NCI-H82 (cell line): ENCODE measurements at places on chromosomes 6 and 20.

DNA sequence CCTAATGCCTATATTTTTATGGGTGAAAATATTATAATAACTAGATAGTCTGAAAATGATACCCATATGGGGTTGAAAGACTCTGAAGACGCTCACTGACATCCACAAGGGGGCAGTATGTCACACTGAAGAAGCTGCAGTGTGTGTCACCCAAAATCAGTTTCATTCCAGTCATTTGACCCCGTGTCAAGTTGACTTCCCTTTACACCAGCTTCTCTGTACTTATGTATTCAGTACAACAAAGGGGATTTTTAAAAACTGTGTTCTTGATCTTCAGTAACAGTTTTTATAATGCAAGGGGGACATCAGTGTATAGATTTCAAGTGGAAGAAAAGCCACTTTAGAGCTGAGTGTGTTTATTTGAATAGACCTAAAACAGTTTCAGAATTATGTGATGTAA is 19.3 kb downstream of the FAXC start:
- DNase-seq: peak; percentile 69

GRCh38 chr6:111530667-111531066 is 47.6 kb upstream of the REV3L start:
- DNase-seq: peak; percentile 18

DNA sequence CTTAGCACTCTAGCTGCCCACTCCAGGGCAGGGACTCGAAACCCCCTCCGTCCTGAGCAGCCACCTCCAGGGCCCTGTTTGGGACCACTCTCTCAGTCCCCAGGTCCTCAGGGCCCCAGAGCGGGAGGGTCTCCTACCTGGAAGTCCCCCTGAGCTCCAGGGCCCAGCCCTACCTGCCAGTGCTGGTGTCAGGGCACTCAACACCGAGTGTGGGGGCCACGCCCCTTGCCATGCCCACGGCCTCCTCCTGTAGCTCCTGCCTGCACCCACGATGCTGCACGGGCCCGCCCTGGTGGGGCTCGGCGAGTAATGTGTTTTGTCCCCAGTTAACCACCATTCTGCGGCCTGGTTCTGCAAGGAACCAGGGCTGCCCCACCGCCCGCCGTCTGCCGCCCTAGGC is 21.5 kb downstream of the SPDEF start:
- DNase-seq: no peak

- no peak for DNase-seq
Observed at GRCh38 chr20:755941-756340, 12.4 kb downstream of the SLC52A3 start.

DNA sequence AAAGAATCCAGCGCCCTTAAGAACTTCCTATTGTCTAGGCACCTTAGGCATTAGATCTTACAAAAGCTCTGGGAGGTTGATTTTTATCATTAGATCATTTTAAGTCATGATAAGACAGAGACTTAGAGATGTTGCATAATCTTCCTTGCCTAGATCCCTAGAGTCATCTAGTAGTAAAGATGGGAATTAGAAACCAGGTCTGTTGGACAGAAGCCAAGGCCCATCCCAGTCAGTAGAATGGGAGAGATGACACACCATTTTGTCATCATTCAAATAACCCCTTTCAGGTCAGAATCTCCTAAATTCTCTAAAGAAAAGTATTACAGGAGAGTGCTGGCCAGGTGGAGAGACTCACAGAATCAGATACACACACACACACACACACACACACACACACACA is 579.1 kb downstream of the BMP2 start:
- no peak for DNase-seq

- DNase-seq: no peak
Observed at GRCh38 chr20:21947406-21947805, 241.9 kb downstream of the PAX1 start.

DNA sequence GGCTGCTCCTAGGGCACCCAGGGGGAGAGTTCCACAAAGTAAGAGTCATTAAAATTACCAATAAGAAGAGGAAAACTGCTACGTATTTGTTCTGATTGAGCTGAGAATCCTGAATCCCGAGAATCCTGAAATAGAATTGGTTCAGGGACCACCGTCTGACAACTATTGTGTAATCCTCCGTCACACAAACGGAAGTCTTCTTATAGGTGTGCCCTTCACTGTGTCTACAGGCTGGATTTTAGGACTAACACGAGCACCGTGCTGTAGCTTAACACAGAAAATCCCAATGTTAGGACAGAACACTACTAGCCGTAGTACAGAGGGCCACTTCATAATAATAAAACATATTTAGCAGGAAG is 50.6 kb upstream of the RNF182 start:
- DNase-seq: no peak

GRCh38 chr6:44451803-44452695 is 64.5 kb downstream of the CDC5L start:
- DNase-seq: no peak

DNA sequence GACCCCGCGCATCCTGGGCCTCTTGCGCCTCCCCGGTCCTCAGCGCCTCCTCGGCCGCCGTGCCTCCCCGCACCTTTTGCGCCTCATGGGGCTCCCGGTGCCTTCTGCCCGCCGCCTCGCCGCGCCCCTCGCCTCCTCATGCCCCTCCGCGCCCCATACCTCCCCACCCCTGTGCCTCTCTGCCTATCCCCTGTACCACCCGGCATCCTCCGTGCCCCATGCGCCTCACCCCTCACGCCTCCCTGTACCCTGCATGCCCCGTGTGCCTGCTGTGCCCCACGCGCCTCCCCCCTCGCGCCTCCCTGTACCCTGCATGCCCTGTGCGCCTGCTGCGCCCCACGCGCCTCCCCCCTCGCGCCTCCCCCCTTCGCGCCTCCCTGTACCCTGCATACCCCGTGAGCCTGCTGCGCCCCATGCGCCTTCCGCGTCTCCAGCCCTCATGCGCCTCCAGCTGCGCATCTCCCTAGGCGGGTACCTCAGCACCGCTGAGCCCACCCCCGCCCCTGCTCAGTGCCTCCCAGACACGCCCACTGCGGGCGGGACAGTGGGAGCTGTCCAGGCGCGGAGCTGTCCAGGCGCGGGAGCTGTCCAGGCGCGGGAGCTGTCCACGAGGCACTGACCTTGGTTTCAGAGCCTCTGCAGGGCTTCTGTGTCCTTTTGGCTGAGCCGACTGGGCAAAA is 37.1 kb downstream of the IGF2R start:
- no peak for DNase-seq

DNA sequence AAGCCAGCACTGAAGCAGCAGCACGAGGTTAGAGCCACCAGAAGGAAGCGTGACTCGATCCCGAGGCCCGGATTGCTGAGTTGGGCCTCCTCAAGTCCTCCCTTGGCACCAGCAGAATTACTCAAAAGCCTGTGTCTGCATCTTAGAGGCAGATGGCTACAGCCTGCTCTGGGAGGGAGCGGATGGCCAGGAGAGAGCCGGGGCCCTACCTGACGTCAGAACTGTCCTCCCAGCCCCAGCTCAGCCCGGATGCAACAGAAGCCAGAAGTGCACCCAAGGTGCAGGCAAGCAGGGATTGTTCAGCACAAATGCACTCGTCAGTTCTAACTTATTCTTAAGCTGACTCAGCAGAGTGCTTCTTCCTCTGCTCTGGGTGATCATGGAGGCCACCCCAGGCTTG is 155.5 kb upstream of the RPS6KA2 start:
- no peak for DNase-seq

GRCh38 chr20:40808936-40809335 is 119.9 kb upstream of the MAFB start:
- DNase-seq: no peak

GRCh38 chr6:111354758-111355555 is 128.1 kb downstream of the REV3L start:
- DNase-seq: no peak

GRCh38 chr6:73796881-73797280 is 100.9 kb downstream of the CD109 start:
- no peak for DNase-seq

DNA sequence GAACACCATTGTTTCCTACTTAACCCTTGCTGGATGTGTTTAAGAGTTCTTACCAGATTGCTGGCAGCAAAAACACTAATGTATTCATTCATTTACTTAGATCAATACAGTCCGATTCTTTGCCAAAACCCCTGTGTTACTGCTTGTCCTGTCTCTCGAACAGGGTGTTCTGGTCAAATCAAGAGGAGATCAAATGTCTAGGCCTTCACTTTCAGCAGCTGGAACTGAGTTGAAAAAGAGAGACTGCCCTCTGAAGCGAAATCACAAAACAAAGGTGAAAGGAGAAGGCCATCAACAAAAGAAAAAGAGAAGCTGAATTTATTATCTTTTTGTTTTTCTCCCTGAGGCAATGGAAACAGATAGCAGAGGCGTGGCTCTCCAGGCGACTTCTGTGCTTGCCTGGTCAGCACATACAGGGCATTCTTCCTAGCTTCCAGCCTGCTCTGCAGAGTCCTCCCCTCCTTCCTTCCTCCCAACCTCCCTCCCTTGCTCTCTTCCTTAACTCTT is 44.1 kb upstream of the GCM1 start:
- no peak for DNase-seq

DNA sequence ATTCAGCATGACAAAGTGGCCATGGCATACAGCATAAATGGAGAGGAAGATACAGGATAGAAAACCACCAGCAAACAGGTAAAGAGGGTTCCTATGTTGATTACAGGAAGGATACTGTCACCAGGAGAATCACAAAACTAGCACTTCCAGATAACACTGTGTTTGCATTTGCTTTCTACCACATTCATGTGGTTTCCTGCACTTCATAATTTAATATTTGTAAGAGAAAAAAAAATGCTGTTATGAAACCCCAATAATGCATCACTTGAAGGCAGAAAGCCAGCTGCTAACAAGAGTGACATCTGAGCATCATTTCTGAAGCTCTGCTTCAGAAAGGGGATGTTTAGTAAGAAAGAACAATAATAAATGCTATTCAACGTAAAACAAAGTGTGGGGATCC is 106.6 kb downstream of the ATXN1 start:
- no peak for DNase-seq

DNA sequence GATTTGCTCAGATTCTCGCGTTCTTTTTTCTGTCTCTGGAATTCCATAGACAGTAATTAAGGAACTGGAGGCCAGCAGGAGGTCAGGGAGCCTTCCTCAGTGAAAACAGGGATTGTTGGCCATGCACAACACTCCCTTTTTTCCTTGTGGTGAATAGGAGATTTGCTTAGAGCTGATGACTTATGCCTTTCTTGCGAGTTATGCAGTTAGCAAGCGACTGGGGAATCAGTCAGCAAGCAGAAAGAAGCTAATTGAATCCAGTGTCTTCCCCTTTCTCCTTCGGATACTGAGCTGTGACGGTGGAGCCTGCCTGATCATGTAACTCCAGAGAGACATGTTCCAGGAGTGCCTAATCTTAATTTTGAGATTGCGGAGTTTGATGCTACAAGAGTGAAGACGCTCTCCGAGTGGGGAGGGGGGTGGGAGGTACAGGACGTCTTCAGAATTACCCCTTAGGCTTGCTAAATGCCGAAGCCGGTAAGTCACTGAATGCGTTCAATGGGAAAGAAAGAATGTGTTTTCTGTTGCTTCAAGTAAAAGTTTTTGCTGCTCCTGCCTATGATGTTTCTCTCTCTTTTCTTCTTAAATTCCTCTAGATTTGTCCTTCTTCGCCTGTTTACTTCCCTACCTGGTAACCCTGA is 165.9 kb downstream of the SASH1 start:
- DNase-seq: no peak
